AG09309 (cell line): ENCODE measurements at places on chromosomes 3 and 15.
A peak's percentile ranks its signal among the peaks of the same experiment; 100 is the strongest.

GRCh38 chr3:194219826-194220410 is 84.0 kb downstream of the HES1 start:
- no peak for DNase-seq

GRCh38 chr3:117600112-117600511 is 890.5 kb downstream of the TUSC7 start:
- no peak for DNase-seq

GRCh38 chr15:76235186-76235826 is 76.0 kb downstream of the ETFA start:
- DNase-seq = peak; percentile 16

GRCh38 chr3:71710906-71711494 is 14.2 kb downstream of the EIF4E3 start:
- DNase-seq = no peak

DNA sequence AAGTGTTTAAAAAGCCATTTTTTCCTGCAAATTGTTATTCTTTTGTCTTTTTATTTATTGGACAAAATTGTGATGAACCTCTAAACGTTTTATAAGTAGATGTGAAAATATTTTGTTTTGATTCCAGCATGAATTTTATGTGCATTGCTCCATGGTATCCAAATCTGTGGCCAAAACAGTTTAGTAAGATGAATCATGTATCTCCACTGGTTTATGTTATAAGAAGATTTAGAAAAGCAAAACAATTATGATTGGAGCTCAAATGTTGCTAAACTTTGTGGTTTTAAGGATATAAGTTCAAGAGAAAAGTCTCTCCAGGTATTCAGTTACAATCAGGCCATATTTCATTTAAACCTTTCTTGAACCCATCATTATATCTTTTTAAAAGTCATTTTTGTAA is 80.9 kb downstream of the NECTIN3 start:
- DNase-seq = peak; percentile 44

GRCh38 chr3:195715134-195715533 is 5.6 kb upstream of the MUC20 start:
- DNase-seq = no peak

GRCh38 chr15:38325648-38325990 is 73.0 kb downstream of the SPRED1 start:
- no peak for DNase-seq

GRCh38 chr15:67832031-67832551 is 6.8 kb downstream of the SKOR1 start:
- no peak for DNase-seq

GRCh38 chr3:71551311-71551919 is 32.1 kb downstream of the FOXP1 start:
- no peak for DNase-seq

GRCh38 chr3:155682426-155683343 is 62.2 kb downstream of the PLCH1 start:
- DNase-seq = no peak
